GF-D8 (cell line): ENCODE measurements at places on chromosomes 7 and 10.

GRCh38 chr10:61257956-61258496 is 195.2 kb downstream of the TMEM26 start:
- DNase-seq = no peak

DNA sequence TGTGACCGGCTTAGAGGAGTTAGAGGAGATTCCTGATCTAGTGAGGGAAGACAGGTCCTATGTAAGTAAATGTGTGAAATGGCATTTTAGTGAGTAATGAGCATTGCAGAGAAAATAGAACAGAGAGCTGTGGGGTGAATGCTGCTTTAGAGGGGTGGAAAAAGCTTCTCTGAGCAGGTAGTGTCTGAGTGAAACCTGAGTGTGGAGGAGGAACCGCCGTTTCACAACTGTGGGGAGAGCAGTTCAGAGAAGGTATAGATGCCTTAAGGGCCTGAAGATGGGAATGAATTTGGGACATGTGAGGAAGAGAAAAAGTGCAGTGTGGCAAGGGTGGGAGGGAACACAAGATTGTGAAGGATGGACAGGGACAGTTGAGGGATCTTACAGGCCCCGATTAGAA is 21.6 kb downstream of the FBH1 start:
- DNase-seq = no peak

DNA sequence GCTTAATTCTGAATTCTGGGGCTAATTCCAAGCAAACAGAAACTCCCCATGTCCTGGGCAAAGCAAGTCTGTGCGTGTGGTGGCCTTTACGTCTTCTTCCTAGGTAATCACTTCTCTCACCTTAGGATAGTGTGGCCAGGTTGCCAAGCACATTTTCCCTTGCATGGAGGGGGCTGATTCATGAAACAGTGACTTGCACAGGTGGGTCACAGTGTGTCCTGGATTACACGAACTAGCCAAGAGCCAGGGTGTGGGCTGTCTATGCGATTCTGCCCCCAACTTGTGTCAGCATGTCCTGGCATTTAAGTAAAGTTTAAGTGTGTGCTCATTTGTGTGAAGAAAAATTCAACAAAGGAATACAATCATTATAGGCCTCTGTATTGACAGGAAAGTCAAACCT is 18.5 kb upstream of the SEM1 start:
- no peak for DNase-seq

DNA sequence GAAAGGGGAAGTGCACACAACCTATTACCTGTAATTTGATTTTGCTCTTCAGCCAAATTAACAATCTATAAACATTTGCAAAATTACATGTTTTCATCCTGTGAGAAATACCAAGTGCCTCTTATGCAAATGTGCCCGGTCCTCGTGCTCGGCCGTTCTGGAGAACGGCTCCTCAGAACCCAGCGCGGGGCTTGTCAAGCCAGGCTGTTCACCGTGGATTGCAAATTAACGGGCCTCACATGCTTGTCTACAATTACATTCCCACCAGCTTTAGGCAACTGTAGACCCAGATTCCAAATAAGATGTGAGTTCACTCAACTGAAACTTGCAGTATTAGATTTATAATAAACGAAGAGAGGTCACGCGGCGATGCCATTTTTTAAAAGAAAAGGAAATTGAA is 8.8 kb downstream of the FOXL3 start:
- no peak for DNase-seq

DNA sequence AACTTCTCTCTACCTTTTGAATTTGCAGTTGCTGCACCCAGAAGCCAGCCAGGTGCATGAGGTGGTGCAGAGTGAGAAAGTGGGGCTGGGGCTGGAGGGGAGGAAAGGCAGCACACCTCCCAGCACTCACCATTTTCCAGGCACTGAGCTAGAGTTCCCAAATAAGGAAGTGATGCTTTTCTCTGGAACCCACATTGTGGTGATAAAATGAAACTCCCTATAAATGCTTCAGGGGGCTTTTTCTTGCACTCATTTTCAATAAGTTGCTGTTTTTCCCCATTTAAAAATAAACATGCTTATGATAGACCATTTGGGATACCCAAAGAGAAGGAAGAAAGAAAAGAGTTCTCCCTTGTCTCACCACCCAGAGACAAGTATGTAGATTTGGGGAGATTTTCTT is 42.8 kb upstream of the TNS3 start:
- no peak for DNase-seq

- no peak for DNase-seq
Observed at GRCh38 chr10:509361-510102, 179.9 kb downstream of the DIP2C start.

DNA sequence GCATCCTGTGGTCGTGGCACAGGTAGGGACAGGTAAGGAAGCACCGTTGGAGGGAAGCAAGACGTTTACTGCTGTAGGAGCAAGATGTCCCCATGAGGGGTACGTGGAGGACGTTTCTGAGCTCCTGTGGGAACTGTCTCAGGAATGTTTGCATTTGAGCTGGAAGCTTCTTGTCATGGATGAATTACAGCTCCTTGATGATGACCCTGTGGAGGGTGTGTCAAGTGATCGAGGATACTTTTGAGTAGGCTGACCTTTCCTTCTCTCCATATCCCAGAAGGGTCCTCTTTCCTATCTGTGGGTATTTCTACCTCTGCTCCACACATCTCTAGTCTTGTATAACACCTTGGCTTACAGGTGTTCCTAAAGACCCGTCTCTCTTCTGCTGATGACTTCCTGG is 94.8 kb downstream of the PFKFB3 start:
- DNase-seq = no peak

GRCh38 chr7:120164-120991 is 72.0 kb upstream of the FAM20C start:
- DNase-seq = no peak

DNA sequence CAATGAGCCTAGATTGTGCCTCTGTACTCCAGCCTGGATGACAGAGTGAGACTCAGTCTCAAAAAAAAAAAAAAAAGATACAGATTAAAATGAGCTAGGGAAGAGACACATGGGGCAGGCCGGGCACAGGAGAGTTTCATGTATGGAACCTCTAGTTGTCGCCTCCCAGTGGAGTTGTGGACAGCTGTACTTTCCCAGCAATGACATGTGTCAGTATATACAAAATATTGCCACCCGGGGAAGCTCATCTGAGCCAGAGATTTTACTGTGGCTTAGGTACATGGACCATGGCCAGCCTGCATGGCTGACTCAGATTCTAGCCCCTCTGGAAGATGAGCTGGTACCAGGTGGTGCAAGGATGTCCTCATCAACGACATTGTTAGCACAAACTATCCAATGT is 87.4 kb downstream of the COL26A1 start:
- DNase-seq = no peak

GRCh38 chr10:107163076-107163855 is 1.2 kb downstream of the SORCS1 start:
- DNase-seq = no peak

GRCh38 chr10:79069325-79070080 is 737 bp downstream of the ZMIZ1 start:
- no peak for DNase-seq

DNA sequence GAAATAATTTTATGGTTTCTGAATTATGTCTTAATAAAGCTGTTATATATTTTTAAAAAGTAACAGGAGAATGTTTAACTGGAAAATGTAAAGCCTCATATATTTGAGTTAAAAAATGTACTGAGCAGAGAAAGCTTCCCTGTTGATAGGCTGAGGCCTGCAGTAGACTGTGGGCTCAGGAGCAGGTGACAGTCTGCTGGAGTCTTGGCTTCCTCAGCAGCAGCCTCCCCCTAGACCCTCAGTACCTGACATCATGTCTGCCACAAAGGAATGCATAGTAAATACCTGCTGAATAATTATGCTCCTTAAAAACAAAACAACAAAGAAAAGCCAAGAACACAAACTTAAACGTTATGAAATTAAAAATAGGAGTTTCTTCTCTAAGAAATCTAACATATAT is 73.9 kb upstream of the NOBOX start:
- DNase-seq = no peak

DNA sequence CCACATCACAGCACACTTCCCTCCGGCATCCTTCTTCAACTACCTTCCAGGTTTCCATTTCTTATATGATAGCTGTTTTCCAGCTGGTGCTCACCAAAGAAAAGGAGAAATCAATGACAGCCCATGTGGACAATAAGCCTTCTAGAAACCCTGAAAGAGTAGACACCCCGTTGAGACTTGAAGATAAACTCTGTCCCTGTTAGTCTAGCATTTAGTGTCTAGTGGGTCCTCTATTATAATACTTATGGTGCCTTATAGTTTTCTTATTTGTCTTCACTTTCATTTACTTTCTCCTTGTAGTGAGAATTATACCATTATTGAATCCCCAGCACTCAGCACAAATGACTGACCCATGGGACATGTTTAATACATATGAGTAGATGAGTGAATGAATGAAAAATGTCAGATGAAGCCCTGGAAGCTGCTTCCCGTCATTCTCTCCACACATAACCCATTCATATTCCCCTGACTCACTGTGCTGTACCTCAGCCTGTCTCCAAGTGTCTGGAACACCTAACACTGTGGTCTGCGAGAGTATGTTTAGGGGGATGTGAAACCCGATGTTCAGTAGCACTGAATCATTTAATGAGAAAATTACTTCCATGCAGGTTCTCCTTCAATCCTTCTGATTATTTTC is 377.6 kb downstream of the GPR158 start:
- no peak for DNase-seq

DNA sequence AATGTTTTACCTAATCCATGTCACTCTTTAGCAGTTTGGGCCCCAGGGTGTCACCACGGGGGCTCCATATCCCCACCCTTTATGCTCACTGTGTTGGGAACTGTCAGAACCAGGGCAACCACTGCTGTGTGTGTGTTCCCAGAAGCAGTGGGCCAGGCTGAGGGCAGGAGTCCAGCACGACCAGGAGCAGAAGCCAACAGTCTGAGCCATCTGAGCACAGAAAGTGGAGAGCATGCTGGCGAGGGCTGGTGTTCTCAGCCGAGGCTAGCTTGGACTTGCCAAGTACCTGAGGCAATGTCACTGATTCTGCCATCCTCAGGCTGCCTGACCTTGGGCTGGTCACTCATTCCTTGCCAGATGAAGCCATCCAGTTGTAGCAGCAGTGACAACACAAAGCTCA is 285.0 kb downstream of the BMPER start:
- no peak for DNase-seq

DNA sequence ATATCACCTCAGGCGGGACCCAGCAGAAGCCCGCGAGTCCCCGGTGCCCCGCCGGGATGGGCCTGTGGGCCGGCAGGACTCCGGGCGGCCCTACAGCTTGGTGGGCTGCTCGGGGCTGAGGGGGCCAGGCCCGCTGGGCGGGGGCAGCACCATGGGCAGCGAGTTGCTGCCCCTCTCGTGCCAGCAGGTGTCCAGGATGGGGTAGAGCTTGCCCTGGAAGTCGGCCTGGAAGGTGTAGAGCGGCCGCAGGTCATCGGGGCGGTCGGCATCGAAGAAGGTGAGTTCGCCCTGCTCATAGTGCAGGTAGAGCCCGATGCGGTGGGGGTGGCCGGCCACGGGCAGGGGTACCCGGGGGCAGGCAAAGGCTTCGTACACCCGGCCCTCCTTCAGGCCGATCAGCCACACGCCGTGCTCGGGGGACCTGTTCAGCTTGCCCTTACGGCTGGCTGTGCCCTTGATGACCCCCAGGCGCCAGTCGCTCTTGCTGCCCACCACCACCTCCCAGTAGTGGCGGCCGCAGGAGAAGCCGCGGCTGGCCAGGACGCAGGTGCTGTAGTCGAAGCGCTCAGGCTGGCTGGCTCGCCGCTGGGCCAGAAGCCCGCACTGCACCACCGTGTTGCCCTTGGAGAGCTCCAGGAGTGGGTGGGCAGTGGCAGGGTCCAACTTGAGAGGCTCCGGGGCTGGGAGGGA is 4.3 kb upstream of the NSUN5 start:
- DNase-seq = no peak

- DNase-seq = no peak
Observed at GRCh38 chr10:120012566-120012965, 120.0 kb downstream of the SEC23IP start.

DNA sequence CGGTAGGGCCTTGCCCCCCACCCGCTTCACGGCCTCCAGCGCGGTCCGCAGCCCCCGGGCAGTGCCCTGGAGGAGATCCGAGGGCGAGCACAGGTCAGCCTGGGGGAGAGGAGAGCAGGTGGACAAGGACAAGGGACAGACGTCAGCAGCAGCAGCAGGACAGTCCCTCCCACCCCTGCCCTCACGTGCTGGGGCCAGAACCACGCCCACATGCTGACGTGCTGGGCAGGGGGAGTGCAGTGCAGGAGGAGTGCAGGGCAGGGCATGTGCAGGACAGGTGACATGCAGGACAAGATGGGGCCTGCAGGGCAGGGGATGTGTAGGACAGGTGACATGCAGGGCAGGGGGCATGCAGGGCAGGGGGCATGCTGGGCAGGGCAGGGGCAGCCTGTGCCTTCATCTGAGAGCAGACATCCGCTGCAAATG is 1.5 kb upstream of the SAP25 start:
- no peak for DNase-seq

- no peak for DNase-seq
Observed at GRCh38 chr7:24982917-24983316, 2.9 kb upstream of the OSBPL3 start.

DNA sequence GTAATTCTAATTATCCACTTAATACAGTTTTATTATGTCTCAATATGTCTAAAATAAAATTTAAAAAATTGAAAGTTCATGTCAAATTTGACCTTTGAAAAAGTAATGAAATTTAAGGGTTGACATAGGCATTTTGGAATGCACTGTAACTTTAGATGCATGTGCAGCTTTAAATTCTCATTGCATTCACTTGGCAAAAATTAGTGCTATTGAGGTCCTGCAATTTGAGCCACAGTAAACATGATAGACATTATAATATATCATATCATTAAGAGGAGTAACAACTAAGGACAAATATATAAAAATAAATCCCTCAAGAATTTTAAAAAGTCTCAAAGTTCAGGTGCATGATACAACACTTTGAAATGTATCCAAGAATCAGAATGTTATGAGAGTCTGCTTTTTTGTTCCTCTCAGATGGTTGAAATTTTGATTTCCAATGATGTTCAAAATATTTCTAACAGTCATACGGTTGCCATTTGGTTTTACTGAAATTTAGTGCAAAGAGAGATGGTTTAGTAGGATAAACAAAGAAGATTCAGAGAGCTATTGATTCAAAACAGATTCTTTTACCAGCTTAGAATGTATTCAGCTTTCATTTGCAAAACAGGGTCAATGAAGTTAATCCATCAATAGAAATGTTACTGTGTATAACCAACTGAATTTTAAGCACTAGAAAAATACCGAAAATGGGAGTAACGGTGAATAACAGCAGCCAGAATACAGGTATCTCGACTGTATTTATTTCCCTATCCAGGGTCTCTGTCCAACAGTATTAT is 71.8 kb downstream of the SEMA3A start:
- DNase-seq = no peak

- no peak for DNase-seq
Observed at GRCh38 chr7:121530227-121531174, 134.4 kb upstream of the FAM3C start.

GRCh38 chr10:77360835-77361234 is 276.8 kb downstream of the KCNMA1 start:
- no peak for DNase-seq

DNA sequence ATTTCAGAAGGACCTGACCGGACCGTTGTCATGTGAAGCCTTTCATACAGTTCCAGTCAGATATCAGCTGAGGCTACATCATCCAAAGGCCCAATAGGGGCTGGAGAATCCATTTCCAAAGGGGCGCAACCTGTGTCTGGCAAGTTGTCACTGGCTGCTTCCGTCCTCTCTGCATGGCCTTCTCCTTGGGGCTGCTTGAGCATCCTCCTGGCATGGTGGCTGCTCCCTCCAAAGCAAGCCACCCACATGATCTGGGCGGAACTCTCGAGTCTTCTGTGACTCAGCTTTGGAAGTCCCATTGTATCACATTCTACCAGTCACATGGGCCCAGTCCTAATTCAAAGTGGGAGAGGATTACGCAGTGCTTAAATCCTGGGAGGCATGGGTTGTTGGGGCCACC is 207.0 kb upstream of the SHH start:
- DNase-seq = no peak

- no peak for DNase-seq
Observed at GRCh38 chr10:21950566-21950965, 53.0 kb downstream of the DNAJC1 start.
